CD14-positive monocyte (primary cell): ENCODE measurements at places on chromosomes 2 and 18. TPM values are rescaled to one million over a fixed set of nuclear protein-coding genes. Genes with fewer than 3 reads are reported as not detected.

Gene SERPINB5
- polyA plus RNA-seq = not detected

Gene AQP12B
- polyA plus RNA-seq = not detected

Gene ACVR1
- 2.8 TPM for polyA plus RNA-seq

Gene CAPN13
- polyA plus RNA-seq = not detected

Gene TMBIM1
- 89.3 and 101 TPM in 2 replicates for polyA plus RNA-seq

Gene TCF7L1
- not detected for polyA plus RNA-seq

Gene AQP12A
- polyA plus RNA-seq = not detected

Gene C2orf15
- 0.11 TPM for polyA plus RNA-seq

Gene HOXD3
- polyA plus RNA-seq = not detected in 2 replicates

Gene UGT1A5
- polyA plus RNA-seq = not detected

Gene FKBP1B
- polyA plus RNA-seq = 2.9 and 5.2 TPM in 2 replicates

Gene FOXI3
- polyA plus RNA-seq = not detected in 2 replicates

Gene BUB1
- polyA plus RNA-seq = 0.30 TPM

Gene MAB21L4
- not detected for polyA plus RNA-seq

Gene AKAIN1
- polyA plus RNA-seq = not detected

Gene CWC22
- polyA plus RNA-seq = 9.5 TPM

Gene DLX2
- 0.08 TPM in 2 replicates for polyA plus RNA-seq
